ENCODE measurements at places on chromosomes 3 and 15.

- H3K36me3 ChIP-seq: peaks cover 16% of the 10 kb centered on the region
- H3K27me3 ChIP-seq: no peaks in the 10 kb centered on the region
These were observed 16.1 kb upstream of the CSPG5 start for GRCh38 chr3:47594792-47595191.

GRCh38 chr15:53591041-53591440 is 168.4 kb downstream of the WDR72 start:
- no peaks in the 10 kb centered on the region for H3K36me3 ChIP-seq
- no peaks in the 10 kb centered on the region for H3K4me1 ChIP-seq
- H3K27ac ChIP-seq: no peak overlapping the region
- H3K27me3 ChIP-seq: no peaks in the 10 kb centered on the region
- DNase-seq: no peak

GRCh38 chr3:64067506-64068346 is 44.4 kb upstream of the PSMD6 start:
- no peak overlapping the region for H3K4me3 ChIP-seq
- DNase-seq: no peak
- no peak overlapping the region for H3K27ac ChIP-seq
- H3K36me3 ChIP-seq: no peaks in the 10 kb centered on the region
- H3K27me3 ChIP-seq: no peaks in the 10 kb centered on the region

DNA sequence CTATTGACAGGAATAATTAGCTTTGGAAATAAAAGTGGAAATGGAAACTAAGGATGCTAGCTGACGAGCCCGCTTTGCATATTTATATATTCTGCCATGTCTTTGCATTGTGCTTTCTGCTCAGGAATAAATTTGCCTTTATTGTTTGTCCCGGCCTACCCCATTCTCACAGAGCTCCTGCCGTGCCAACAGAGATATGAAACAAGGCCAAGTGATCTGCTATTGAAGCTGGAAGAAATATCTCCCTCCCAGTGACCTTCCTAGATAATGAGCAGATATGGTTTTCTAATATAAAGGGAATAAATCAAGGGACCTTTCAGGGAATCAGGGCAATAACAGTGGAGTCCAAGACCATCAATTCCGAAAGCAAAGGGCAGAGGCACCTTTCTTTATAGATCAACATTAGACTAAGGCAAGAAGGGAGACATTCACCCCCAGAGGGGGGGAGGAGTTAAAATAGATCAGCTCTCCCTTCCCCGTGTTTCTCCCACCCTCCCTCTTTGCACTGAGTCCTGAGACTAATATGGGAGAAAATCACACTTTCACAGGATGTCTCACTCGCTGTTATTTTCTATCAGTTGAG is 664.6 kb downstream of the AGBL1 start:
- no peak overlapping the region for H3K4me3 ChIP-seq
- no peak overlapping the region for H3K27ac ChIP-seq
- DNase-seq: no peak
- H3K4me1 ChIP-seq: no peaks in the 10 kb centered on the region
- no peaks in the 10 kb centered on the region for H3K36me3 ChIP-seq

GRCh38 chr3:108830991-108831614 is 8.5 kb downstream of the TRAT1 start:
- no peaks in the 10 kb centered on the region for H3K36me3 ChIP-seq
- DNase-seq: no peak
- no peaks in the 10 kb centered on the region for H3K27me3 ChIP-seq
- H3K27ac ChIP-seq: no peak overlapping the region
- H3K4me1 ChIP-seq: no peaks in the 10 kb centered on the region

DNA sequence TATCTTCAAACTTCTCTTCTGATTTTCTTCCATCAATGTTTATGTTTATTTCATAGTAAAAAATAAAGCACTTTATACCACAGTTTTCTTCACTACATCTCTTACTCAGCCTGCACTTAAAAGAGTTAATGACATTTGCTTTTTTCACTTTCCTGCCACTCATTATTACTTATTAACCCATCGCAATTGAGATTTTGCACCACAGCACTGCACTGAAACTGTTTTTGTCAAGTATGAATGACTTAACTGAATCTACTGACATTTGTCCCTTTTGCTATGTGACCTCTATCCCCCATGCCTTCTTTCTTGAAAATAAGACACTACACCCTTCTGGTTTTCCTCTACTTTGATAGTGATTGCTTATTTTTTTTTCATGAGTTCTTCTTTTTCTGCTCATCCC is 739.7 kb upstream of the DPPA4 start:
- no peak overlapping the region for H3K4me3 ChIP-seq
- H3K36me3 ChIP-seq: no peaks in the 10 kb centered on the region
- H3K27me3 ChIP-seq: no peaks in the 10 kb centered on the region
- no peak for DNase-seq
- H3K27ac ChIP-seq: no peak overlapping the region

GRCh38 chr3:188171682-188172467 is 17.9 kb downstream of the LPP start:
- no peaks in the 10 kb centered on the region for H3K36me3 ChIP-seq
- H3K27me3 ChIP-seq: no peaks in the 10 kb centered on the region
- H3K4me1 ChIP-seq: peaks cover 4% of the 10 kb centered on the region
- H3K4me3 ChIP-seq: no peak overlapping the region
- DNase-seq: no peak
- H3K27ac ChIP-seq: peak overlapping the region; percentile 42

DNA sequence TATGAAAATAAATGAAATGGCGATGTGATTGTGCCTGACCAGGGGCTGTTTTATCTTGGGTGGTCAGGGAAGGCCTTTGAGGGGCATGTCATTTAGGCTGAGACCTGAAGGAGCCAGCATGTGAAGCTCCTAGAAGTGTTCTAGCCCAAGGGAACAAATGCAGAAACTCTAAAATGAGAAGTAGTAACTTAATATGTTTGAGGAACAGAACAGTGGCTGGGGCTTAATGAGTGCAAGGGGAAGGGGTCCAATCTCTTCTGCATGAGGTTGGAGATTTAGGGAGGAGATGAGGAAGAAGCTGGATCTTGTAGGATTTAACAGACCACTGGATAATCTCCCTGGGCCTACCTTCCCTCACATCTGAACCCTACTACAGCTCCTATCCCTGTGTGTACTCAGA is 110.5 kb downstream of the AKAP13 start:
- peaks cover 3% of the 10 kb centered on the region for H3K36me3 ChIP-seq
- no peak overlapping the region for H3K4me3 ChIP-seq
- H3K27ac ChIP-seq: no peak overlapping the region
- no peak for DNase-seq
- no peaks in the 10 kb centered on the region for H3K27me3 ChIP-seq
- peaks cover 11% of the 10 kb centered on the region for H3K4me1 ChIP-seq
